ENCODE measurements at places on chromosomes 1 and 21.

GRCh38 chr21:45136927-45137611 lies 62.7 kb downstream of the ADARB1 start:
- DNase-seq = peak; percentile 82

DNA sequence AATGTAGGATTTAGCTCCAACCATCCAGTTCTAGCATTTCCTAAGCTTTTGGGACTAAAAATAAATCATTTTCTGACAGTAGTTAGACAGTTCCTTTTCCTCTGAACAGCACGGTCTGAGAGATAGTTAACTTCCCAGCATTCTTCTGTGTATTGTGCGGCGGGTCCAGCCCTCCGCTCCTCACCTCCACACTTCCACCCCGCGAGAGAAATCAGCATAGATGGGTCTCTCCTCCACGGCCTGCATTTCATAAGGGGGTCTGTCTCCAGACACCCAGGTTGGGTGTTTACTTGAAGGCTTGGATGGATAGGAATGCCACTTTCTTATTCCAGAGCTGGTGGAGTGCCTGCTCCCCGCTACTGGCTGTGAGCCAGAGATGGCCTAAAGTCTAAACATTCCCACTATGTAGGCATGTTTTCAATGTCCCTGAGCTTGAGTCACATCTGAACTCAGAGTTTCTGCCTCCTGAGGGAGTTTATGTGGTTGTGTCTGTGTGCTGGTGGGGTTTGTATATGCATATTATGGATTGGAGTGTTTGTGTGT lies 38.0 kb upstream of the PPP2R5A start:
- no peak for DNase-seq

DNA sequence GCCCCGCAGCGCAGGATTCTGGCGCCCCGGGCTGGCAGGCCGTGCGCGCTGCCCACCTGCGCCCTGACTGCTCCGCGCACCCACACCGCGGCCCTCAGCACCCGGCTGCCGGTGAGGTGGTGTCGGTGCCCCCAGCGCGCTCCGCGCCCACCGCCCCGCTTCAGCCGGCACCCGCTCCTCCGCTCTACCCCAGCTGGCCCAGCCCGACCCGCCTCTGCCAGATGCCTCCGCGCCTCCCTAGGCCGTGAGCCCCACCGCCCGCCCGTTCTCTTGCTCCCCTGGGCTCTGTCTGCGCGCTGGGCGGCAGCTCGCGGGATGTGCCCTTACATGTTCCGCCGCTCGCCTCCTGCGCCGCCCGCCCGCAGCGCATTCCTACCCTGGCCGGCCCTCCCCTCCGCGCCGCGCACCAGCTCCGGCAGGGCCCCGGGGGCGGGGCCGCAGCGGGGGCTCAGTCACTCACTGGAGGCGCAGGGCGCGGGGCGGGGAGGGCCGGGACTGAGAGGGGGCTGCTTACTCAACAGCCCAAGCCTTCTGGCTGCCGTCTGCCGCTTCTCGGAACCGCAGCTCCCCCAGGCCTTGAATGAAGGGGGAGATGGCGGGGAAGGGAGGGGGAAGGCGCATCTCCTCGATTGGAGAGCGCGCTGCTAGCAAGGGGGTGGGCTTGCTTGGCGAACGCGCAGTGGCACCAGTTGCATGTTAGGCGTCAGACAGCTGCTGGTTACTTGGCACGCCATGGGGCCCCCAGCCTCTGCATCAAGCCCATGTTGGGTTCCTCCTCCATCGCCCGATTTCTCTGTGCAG lies at the start of gene PHLDA3:
Gene PHLDA3, minus strand, starts transcription at position 345 of the 801 bp plus-strand sequence. CDS start 402 bp downstream, outside the sequence.
- peak; percentile 92 for DNase-seq

GRCh38 chr1:53799141-53799540 lies 39.0 kb downstream of the NDC1 start:
- no peak for DNase-seq

DNA sequence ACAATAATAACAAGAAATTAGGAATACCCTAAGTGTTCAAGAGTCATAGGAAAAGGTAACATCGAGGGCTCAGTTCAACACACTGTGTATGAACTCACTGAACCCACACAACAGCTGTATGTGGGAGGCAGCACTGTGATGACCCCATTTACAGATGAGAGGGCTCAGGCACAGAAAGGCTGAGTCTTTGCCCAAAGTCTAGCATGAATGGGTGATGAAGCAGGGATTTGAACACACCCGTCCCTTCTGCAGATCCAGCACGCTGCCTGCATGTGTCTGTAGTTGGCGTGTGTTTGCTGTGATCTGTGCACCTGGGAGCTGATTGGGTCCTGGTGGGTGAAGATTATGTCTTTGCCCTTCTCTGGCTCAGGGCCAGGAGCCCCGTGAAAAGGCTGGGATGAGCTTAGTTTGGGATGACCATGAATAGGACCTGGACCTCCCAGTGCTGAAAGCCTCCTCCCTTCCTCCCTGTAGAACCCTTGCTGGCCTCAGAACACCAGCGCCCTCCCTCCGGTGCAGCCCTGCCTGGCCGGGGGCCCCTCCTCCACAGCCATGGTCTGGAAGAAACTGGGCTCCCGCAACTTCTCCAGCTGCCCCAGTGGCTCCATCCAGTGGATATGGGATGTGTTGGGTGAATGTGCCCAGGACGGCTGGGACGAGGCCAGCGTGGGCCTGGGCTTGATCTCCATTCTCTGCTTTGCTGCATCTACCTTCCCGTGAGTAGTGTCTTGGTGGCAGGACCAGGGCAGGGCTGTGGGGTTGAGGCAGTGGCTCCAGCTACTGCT lies 5.2 kb downstream of the SLC66A1 start:
- DNase-seq = no peak

DNA sequence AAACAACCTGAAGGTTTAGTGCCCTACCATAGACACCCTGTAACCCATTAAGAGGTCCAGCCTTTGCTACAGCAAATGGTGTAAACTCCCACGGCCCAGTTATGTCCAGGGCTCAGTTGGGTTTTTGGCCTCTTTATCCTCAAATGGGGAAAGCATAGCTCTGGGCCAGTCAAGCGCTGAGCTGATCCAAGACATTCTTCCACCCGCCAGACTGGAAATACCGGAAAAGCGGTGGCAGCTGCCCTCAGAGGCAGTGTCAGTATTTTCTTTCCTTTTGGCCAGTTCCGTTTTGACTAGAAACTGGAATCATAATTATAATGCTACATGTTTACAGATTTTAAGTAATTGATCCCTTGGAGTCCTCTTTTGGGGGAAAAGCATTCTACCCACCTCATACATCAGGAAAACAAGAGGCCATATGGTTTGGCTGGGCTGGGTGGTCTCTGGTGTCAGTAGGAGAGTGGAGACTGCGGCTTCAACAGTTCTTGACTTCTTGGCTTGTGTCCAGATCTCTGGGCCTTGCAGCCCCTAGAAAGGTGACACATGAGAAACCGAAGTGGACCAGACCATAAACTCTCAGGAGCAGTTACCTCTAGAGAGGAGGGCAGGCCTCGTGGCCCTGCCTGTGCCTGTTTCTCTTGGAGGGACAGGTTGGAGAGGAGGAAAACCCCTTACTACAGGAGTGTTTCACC lies 30.2 kb upstream of the CLDN14 start:
- no peak for DNase-seq

GRCh38 chr1:18526436-18527275 lies 45.9 kb downstream of the KLHDC7A start:
- no peak for DNase-seq

GRCh38 chr1:113416496-113416895 lies 26.2 kb downstream of the MAGI3 start:
- no peak for DNase-seq

DNA sequence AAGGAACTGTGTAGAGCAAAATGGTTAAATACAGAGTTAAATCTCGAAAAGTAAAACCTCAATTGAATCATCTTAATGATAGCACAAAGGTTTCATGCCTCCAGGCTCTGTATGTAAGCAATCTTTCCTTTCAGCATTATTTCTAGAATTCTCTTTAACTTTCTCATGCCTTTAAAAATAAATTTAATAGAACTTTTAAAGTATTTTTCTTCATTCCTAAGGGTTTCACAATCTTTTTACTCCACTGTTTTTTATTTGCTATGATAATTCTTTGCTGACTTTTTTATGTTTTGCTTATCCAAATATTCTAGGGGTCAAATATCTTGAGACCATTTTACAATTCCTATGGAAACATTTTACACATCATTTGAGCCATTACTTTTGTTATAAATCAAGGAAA lies 288.0 kb downstream of the BACH1 start:
- DNase-seq = no peak

DNA sequence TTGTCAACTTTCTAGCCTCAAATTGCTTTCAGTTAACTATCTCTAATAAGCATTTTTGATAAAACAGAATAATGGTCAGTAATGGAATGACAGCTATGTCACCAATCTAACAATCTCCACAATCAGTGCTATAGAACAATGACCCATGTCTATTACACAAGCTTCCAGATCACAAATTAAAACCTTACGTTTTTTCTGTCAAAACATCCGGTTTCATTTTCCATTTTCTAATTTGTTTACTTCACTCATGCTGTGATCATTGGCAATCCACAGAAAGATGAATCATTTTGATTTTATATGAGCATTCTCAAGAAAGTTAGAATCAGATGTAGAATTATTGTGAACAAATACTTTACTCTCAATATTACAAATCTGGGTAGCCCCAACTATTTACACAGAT lies 80.3 kb downstream of the KCNT2 start:
- no peak for DNase-seq

DNA sequence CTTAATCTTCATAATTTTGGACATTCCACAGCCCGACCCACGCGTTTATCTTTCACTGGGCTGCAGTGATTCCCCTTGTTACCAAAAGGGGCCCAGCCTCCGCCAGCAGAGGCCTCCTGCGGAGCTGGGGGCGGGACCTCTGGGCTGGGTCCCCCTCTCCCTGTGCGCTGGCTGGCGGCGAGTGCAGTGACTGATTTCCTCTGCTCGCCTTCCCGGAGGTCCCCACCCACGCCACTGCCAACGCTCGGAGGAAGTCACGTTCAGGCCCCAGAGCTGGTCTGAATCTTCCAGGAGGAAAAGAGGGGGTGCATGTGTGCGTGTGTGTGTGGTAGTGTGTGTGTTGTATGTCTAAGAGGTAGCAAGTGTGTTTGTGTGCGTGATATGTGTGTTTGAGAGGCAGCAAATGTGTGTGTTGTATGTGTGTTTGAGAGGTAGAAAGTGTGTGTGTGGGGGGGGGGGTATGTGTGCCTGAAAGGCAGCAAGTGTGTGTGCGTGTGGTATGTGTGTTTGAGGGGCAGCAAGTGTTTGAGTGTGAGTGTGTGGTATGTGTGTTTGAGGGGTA lies 35.0 kb upstream of the JAK1 start:
- DNase-seq = no peak

- DNase-seq = no peak
Measured at GRCh38 chr21:20631633-20632032, 366.6 kb upstream of the NCAM2 start.

DNA sequence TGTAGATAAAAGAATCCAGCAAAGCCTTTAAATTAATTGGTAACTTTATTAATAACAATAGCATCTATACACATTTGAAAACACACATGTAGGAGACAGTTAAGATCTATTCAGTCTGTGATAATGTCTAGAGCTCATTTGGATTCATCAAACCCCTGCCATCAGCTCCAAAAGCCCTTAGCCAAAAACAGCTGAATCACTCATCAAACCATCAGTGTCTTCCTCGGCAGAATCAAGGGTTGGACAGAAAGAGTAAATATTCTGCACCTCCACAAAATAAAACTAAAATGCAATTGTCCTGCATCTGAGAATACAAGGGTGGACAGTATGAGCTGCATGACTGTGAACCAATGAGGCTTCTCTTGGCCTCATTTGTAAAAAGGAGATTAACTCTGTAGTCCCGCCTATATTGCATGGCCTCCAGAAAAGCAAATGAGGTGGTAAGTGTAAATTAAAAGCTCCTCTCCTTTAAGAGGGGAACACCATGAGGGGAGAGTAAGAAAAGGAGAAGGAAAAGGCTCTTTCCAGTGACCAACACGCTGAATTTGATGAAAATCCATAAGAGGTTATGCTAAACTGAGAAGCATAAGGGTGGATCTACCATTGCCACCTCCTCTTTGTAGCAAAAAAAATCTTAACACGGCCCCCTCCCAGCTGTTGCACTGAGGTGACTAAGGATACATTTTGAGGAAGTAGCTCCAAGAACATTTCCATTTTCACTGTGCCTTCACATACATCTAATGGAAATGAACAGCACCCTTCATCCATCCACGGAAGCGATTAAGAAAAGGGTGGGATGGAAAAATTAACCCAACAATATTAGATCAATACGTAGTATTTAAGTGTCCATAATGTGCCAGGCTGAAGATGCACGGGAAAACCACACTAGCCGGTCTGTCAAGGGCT lies 14.7 kb upstream of the BOLA1 start:
- DNase-seq = peak; percentile 84

GRCh38 chr1:230641900-230642262 lies 400 bp upstream of the COG2 start:
- no peak for DNase-seq

DNA sequence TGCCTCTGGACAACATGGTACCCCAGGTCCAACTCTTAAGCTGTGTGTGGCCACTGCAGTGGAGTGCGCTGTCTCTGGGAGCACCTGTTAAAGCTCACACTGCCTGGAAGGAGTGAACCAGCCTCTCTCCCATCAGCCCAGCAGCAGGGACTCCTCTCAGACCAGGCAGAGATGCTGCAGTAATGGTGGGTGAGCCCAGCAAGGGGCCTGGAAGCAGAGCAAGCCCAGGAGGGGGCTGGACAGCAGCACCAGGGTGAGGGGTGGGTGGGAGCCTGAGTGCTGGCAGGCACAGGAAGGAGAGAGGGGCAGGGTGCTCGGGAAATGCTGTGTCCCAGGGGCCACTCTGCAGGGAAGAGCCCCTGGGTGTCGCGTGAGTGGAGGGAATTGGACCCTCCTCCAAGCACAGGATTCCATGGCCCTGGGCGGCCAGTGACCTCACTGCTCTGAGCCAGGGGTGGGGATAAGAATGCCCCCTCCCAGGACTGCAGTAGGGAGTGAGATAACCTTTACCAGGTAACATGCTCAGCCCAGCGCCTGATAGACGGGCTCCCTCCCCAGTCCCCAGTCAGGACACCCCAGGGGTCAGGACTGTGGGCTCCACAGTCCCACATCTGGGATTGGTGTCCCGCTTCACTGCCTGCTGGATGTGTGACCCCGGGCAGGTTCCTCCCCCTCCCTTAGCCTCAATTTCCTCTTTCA lies 313.1 kb downstream of the MATN1 start:
- DNase-seq = no peak

DNA sequence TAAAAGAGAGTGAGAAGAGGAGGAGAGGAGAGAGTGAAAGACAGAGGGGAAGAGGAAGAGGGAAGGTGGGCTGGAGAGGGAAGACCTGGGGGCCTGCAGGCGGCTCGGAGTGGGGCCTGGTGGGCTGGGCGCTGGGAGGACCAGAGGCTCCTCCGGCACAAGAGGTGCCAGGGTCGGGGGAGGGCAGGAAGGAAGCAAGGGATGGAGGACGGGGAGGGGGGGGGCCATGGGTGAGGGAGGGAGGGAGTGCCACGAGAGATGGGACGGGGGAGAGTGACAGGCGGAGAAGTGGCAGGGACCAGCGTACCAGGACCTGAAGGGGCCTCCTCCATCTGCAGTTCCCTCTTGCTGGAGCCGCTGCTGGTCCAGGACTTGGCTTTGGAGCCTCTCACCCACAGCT lies 87.7 kb downstream of the CASZ1 start:
- no peak for DNase-seq
